ENCODE measurements at places on chromosomes 7 and 10.
A peak's percentile ranks its signal among the peaks of the same experiment; 100 is the strongest.

GRCh38 chr10:131212763-131213325 is 98.7 kb downstream of the TCERG1L start:
- no peak for DNase-seq

DNA sequence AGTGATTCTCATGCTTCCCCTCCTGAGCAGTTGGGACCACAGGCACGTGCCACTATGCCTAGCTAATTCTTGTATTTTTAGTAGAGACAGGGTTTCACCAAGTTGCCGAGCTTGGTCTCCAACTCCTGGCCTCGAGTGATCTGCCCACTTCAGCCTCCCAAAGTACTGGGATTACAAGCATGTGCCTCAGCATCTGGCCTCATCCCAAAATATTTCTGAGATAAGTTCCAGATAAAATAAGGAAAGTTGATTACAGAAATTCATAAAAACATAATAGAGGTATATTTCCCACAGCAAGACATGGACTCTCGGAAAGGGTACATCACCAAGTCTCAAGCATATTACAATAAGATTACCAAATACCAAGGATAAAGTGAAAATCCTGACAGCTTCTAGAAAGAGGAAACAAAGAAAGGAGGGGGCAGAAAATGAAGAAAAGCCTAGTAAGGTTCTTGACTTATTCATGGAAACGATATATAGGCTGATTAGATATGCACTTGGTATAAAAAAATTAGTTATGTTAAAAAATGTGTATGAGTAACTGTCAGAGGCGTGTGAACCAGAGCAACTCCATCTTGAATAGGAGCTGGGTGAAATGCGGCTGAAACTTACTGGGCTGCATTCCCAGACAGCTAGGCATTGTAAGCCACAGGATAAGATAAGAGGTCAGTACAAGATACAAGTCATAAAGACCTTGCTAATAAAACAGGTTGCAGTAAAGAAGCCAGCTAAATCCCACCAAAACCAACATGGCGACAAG is 35.0 kb downstream of the IQUB start:
- peak; percentile 33 for DNase-seq

GRCh38 chr7:47759056-47759706 is 177.3 kb upstream of the TNS3 start:
- DNase-seq = no peak

GRCh38 chr10:79490400-79491142 is 21.8 kb upstream of the EIF5AL1 start:
- no peak for DNase-seq

DNA sequence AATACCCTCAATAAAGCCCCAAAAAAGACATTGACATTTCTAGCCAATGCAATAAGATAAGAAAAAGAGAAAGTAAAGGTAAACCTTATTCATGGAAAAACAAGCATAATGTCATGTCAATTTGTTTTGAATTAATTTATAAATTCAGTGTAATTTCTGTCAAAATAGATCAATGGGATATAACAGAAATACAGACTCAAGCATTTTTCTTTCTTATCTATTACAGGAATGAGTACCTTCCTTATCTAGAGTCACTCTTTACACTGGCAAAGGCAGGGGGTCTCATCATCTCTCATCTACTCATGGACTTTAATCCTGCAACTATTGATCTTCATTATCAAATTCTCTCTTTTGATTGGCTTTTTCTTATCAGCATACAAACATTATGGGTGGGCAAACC is 127.1 kb upstream of the SHH start:
- DNase-seq = no peak

- no peak for DNase-seq
Measured at GRCh38 chr10:97095701-97096260, 90.0 kb downstream of the SLIT1 start.

DNA sequence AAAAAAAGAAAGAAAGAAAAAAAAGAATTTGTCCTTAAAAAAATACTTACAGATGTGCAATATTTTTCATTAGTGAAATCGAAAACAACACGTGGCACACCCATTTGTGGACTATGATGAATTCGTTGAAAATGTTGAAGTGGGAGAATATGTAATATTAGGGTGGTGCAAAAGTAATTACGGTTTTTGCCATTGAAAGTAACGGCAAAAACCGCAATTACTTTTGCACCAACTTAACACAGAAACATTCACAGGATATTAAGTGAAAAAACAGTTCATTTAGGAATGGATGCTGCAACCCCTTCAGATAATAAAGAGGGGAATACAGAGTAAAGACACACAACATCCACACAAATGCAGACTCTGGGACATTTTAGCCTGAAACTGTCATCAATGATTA is 96.0 kb downstream of the CALN1 start:
- no peak for DNase-seq
